Cardiac fibroblast (primary cell): ENCODE measurements at places on chromosomes 1 and 21.

- DNase-seq: peak; percentile 29
These were observed 45.4 kb upstream of the TENT5B start for GRCh38 chr1:27057801-27058625.

DNA sequence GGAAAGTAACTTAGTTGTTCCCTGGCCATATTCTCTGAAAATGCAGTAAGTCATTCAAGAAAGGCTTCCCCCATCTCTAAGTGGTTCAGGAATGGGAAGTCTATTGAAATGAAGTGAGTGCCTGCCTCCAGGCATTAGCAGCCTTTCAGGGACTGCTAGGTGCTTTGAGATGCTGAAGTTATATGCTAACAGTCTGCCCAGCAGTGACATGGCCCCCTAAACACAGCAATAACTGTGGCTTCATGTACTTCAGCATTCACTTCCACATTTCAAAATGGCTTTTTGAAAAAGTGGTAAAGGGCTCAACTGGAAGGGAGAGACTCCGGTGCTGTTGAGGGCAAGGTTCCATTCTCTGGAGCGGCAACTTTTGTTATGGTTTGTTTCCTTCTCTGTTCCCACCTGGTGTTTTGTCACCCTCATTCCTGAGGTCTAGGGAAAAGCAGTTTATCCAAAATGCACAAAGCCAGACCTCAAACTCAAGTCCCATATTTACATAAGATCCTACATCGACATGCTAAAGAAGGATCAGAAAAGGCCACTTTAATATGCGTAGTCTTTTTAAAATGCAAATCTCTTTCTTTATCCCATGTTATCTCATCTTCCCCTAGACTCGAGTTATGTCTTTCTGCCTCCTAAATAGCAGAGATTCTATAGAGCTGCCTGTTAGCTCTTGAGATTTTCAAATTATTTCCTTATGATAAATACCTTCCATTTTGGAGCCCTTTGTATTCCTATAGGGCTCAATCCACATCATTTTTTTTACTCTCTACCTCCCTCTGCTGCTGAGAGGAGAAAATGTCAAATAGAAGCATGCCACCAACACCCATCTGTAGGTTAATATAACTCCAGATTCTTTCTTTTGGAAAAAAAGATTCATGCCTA, 34.2 kb upstream of the LRRC8C start:
- DNase-seq: peak; percentile 61

DNA sequence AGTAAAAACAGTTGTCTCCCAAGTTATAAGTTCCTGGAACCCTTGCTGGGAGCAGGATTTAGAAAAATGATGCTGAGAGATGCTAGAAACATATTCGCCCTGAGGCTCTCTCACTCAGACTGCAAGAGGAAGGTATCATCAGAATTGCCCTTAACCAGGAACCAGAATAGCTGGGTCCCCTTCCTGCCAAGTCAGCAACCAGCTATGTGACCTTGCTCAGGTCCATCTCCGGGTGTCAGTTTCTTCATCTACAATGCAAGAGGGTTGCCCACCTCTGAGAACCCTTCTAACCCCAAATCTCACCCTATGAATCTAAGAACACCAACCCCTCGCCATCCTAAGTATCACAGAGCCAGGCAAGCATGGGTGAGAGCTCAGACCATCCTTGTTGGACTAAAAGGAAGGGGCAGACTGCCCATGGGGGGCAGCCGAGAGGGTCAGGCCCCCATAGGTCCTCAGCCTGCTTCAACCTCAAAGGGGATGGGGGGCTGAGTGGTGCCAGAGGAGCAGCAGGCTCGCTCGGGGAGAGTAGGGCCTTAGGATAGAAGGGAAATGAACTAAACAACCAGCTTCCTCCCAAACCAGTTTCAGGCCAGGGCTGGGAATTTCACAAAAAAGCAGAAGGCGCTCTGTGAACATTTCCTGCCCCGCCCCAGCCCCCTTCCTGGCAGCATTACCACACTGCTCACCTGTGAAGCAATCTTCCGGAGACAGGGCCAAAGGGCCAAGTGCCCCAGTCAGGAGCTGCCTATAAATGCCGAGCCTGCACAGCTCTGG, 390 bp upstream of the S100A9 start:
- DNase-seq: no peak

DNA sequence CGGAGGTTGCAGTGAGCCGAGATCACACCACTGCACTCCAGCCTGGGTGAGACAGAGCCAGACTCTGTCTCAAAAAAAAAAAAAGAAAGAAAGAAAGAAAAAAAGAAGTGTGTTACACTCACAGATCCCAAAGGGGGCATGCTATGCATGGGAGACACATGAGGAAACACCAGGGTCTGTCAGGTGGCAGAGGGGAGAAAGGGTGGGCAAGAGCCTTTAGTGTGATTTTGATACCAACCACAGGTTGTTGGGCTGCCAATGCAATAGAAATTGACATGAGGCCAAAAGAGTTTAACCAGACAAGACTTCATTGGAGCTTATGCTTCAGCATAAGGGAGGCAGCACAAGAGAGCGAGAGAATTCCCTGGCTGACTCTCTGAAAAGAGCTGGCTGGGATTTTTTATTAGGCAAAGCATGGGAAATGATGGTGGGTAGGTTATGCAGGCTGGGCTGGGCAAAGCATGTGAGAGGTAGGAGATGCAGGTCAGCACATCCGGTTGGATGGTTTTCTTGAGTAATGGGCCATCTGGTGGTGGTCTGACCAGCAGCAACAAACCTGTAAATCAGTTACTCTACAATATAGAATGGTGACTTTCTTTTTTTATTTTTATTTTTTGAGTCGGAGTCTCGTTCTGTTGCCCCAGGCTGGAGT, 11.7 kb upstream of the EXTL1 start:
- no peak for DNase-seq

GRCh38 chr1:237736372-237737029, 154.2 kb downstream of the ZP4 start:
- DNase-seq: no peak

DNA sequence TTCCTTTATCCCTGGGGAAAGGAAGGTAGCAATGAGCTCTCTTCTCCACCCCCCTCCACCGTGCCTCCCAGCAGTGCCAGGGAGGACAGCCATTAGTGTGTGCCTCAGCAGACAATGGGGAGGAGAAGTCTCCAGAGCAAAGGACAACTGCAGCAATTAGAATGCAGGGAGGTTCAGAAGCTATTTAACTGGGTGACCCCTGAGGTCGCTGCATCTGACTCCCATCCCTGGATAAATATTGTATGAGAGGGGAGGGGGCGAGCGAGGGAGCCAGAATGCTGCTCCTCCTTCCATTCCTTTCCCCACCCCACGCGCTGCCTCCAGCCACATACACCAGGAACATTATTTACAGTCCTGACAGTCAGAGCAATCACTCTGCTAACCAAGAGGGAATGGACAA, 59.0 kb downstream of the ERI3 start:
- no peak for DNase-seq

- no peak for DNase-seq
These were observed 68.3 kb downstream of the C4BPA start for GRCh38 chr1:207172321-207172720.

- DNase-seq: no peak
These were observed 4.5 kb upstream of the DHRS3 start for GRCh38 chr1:12622506-12622905.

DNA sequence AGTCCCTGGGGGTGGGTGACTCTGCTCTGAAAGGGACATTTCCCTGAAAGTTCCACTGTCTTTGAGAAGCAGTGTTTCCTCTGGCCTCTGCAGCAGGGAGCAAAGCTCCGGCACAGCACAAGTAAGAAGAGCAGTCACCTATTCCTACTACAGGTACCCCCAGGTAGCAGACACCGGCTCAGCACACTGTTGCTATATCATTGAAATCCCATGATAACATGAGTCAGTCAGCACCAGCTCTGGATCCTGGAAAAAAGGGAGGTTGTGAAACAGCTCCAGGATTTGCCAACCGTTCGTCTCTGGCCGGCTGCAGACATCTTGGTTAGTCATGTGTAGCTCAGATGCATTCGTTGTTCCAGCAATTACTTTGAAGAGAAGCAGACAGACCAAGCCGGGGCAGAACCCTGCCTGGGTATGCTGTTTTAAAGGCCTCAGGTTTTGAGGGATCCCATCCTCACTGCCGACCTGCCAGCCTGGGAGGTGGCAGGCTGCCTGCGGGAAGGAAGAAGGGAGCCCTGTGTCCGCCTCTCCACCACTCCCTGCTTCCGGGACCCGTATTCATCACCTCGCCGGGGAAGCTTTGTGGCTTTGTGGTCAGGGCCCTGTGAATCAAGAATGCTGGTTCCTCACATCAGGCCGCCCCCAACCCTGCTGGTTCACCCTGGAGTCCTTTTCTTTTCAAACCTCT, 139.2 kb downstream of the CLIC6 start:
- peak; percentile 98 for DNase-seq

GRCh38 chr21:44760376-44760775, 41.2 kb downstream of the UBE2G2 start:
- no peak for DNase-seq

DNA sequence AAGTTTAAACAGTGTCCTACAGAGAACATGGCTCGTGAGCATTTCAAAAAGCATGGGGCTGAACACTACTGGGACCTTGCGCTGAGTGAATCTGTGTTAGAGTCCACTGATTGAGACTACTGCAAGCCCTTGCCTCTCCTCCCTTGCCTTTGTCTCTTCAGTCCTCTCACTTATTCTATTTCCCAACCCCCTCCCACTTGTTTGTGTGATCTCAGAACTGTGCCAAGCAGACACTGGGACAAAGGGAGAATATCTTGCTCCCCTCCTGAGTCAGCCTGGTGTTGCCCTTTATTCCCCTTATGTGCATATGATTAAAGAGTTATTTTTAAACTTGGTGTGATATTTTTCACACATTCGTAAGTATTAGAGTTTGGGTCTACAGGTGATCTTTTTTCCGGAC, 11.1 kb upstream of the RPRD2 start:
- no peak for DNase-seq

GRCh38 chr1:154609398-154610380, 1.7 kb upstream of the ADAR start:
- DNase-seq: peak; percentile 8

DNA sequence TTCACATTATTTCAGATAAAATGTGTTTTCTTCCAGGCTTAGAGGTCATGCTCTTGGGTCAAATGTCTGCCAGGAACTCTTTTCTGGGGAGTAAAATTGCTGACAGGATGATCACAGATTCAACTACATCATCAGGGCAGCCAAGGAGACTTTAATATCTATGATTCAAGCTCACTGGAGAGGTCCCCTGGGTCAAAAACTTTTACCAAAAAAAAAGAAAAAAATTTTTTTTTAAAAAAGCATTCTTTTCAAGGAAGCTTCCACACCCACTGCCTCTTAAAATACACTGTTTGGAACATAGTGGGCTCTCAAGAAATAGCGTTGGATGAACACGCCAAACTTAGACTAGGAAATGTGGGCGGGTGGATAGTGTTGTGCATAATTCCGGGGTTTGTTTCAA, 81.3 kb downstream of the TIAM1 start:
- DNase-seq: no peak

DNA sequence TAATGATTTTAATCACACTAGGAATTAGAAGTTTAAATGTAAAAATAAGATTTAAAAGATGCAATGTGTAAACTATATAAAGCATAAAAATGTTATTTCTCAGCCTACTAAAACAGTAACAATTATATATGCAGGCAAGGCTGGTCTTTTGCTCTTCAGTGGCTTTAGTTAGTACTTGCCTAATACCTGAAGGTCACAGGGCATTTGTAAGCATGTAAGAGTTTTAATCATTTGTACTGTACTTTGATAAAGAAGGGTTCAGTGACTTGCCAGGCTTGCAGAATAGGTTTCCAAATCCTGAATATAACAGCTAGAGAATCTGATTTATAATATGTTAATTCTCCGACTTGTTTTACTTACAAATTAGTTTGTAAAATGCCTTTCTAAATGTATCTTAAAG, 256.5 kb downstream of the GPR52 start:
- no peak for DNase-seq

GRCh38 chr1:235415008-235415904, 48.0 kb downstream of the TBCE start:
- peak; percentile 87 for DNase-seq

DNA sequence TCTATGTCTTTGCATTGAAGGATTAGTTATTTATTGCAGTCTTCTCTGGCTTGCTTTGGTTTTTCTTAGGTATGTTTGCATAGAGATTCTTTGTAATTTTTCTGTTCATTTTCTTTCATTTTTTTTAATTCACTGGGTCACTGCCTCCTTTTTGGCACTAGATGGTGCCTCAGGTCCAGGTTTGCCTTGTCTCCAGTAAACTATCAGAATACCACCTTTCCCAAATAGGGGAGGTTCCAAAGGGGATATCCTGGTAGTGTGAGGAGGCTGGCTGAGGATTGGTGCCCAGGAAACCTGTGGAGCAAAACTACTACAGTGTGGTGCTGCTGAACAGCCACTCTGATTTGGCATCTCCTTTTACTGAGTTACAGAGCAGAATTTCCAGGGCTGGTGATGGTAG, 257.1 kb downstream of the KCTD3 start:
- peak; percentile 27 for DNase-seq

- no peak for DNase-seq
These were observed 76.6 kb downstream of the TLR5 start for GRCh38 chr1:223066415-223066814.

GRCh38 chr21:25412100-25412499, 195.2 kb downstream of the MRPL39 start:
- no peak for DNase-seq

- DNase-seq: peak; percentile 23
These were observed 5.0 kb downstream of the RNU1-2 start for GRCh38 chr1:16900751-16901150.

GRCh38 chr1:244387415-244387814, 64.3 kb downstream of the ADSS2 start:
- no peak for DNase-seq

GRCh38 chr1:54506594-54506993, 41.4 kb upstream of the ACOT11 start:
- DNase-seq: peak; percentile 19

GRCh38 chr1:9235096-9235459, 504 bp downstream of the H6PD start:
- peak; percentile 83 for DNase-seq

- DNase-seq: no peak
These were observed 52.8 kb upstream of the FOXD3 start for GRCh38 chr1:63269571-63269970.

- DNase-seq: no peak
These were observed 732 bp downstream of the ABCG1 start for GRCh38 chr21:42219606-42220137.

- no peak for DNase-seq
These were observed 42.3 kb upstream of the NHLH2 start for GRCh38 chr1:115882913-115883902.

- DNase-seq: no peak
These were observed 4.0 kb downstream of the RNF11 start for GRCh38 chr1:51240084-51240483.

GRCh38 chr1:198167436-198167934, 10.7 kb downstream of the NEK7 start:
- peak; percentile 65 for DNase-seq

- peak; percentile 79 for DNase-seq
These were observed 70.0 kb downstream of the KCTD3 start for GRCh38 chr1:215637041-215637573.

- peak; percentile 64 for DNase-seq
These were observed 8.8 kb upstream of the SAMSN1 start for GRCh38 chr21:14554948-14555347.

- DNase-seq: peak; percentile 9
These were observed 24.3 kb upstream of the APP start for GRCh38 chr21:26194811-26195251.

GRCh38 chr1:210413951-210414350, 85.2 kb downstream of the HHAT start:
- DNase-seq: no peak

- DNase-seq: no peak
These were observed 17.8 kb upstream of the LRRC47 start for GRCh38 chr1:3814065-3814464.
